Stimulated activated CD4-positive, alpha-beta T cell treated with anti-CD3 and anti-CD28 coated beads, Interleukin-1b, Interleukin-23, amount 100 ng/mL, for 1 hour (primary cell): ENCODE measurements at places on chromosomes 2 and 18.

DNA sequence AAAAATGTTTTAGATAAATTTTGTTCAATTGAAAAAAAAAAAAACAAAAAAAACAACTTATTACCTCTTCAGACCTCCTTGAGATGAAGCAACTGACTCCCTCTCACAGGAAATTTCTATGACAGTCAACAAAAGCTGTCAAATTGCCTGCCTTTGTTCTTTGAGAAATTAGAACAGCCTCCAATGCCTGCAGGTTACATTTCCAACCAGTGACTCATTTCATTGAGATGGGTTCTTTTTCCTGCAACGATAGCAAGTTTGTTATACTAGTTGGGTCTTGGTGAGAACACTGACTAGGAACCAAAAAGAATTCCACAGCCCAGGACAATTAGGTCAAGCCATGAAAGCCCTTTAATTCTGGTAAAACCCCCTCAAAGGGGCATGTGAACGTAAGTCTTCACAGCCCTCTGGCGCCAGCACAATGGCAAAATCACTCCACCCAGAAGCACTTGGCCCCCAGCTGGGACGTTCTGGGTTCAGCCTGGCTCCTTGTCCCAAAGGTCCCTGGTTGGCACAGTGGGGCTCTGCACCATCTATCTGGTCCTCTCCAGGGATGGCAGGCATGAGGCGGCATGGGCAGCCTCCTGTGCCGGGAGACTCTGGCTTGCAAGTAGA lies 87.0 kb downstream of the SPP2 start:
- no peak for DNase-seq

GRCh38 chr2:17543848-17544247 lies 3.4 kb downstream of the VSNL1 start:
- no peak for DNase-seq

DNA sequence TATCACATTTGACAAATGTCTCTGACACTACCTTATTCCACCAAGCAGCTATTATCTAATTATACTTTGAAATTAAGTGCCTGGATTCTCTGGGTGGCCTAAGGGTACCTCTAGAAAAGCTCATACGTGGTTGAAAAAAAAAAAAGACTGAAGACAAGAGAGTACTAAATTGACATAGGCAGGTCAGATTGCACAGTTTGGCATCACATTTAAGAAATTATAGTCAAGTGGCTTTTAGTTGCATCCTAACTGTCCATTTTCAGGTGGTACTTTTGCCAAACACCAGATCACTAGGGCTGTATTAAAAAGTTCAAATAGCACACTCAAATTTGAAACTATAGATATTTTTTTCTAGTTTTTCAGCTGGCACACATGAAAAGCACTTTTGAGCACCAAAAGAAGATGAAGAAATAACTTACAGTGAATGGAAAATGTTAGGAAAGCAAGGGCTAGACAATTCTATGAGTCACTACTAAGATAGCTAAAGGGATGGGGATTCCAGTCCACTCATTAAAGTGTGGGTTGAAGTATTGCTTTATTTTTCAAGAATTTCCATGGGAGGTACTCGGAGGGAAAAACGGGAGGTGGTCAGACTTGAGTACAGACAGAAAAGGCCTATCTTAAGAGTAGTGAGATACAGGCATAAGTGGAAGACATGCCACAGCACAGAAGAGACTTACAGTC lies 106.5 kb upstream of the COL5A2 start:
- no peak for DNase-seq

GRCh38 chr2:171789956-171790355 lies 102.7 kb downstream of the DYNC1I2 start:
- no peak for DNase-seq

DNA sequence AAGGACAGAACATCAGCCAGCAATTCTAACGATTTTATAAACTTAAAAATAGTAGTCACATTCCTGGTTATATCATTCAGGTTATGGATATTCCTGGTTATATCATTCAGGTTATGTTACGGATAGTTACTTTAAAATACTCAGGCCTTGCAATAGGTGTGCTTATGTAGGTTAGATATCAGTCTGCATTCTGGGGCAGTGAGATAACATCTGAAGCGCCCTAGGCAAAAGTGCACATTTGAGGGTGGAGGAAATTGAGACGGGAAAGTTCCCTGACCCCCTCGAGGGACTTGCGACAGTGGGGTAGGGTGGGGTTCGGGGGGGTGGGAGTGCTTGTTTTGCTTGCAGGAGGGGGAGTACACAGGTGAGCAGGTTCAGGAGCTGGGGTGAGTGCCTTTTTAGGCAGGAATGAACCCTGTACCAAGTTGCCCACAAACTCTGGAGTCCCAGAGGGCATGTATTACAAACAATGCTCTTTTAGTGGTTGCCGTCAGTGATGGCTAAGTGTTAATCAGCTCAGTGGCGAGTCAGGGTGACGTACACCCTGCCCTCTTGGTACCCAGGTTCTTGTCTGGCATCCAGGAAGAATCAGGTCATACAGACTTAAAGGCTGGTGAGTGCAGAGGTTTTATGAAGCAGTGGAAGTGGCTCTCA lies 31.8 kb downstream of the CREG2 start:
- DNase-seq = no peak

GRCh38 chr2:9025746-9026145 lies 22.3 kb upstream of the MBOAT2 start:
- DNase-seq = no peak

GRCh38 chr2:124523096-124523495 lies 498.0 kb downstream of the CNTNAP5 start:
- no peak for DNase-seq

DNA sequence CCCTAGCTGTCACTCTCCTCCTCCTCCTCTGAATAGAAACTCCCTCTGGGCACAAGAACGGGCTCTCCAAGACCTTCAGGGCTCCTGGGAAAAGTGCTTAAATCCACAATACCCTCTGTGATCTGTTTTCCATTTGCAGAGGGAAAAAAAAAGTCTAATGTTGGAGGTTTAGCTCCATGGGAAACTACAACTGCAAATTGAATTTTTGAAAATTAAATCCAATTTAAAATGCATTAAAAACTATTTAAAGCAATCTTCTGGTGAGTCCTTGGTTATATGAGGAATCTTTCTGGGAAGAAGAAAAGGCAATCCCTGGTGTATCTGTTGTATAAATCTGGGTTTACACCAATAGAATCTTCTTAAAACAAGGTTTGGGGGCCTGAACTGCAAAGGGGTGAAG lies 64.3 kb downstream of the NCKAP5 start:
- no peak for DNase-seq

DNA sequence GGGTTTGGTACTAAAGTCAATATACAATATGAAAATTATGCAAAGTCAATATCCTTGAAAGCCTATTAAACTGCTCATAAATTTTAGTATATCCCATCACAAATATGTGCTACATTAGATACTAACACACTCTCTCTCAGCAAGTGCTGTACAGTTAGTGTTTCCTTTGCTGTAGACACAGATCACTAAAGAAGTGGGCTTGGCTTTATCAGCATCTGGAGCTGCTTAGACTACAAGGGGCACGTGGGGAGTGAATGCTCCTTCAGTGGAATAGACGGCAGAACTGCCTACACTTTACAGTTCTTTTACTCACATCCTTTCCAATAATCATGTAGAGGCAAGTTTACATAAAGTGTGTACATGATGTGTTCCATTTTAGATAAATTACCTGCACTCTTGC lies 26.0 kb upstream of the EFEMP1 start:
- no peak for DNase-seq

- DNase-seq = no peak
Observed at GRCh38 chr2:233242231-233242927, 9.1 kb upstream of the ATG16L1 start.

DNA sequence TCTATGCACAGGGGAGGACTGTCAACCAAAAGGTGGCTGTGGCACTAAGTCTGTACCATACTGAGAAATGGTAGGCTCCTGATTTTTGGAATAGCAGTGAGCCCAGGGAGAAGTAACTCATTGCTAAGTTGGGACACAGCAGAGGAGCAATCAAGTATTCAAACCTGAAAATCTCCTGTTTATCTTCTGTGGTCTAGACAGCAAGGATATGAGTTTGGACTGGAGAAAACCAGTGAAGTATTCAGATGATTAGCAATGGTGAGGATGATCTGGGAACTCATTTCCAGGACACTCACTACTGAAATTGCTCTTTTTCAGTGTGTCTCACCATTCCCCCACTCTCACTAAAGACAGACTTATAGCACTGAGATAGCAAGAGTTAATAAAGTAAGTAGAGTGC lies 112.0 kb downstream of the GULP1 start:
- DNase-seq = no peak

- no peak for DNase-seq
Observed at GRCh38 chr2:119387381-119388129, 20.8 kb downstream of the DBI start.

GRCh38 chr2:39356922-39357639 lies 80.0 kb downstream of the MAP4K3 start:
- no peak for DNase-seq

- DNase-seq = no peak
Observed at GRCh38 chr2:98355881-98356280, 9.6 kb downstream of the CNGA3 start.

DNA sequence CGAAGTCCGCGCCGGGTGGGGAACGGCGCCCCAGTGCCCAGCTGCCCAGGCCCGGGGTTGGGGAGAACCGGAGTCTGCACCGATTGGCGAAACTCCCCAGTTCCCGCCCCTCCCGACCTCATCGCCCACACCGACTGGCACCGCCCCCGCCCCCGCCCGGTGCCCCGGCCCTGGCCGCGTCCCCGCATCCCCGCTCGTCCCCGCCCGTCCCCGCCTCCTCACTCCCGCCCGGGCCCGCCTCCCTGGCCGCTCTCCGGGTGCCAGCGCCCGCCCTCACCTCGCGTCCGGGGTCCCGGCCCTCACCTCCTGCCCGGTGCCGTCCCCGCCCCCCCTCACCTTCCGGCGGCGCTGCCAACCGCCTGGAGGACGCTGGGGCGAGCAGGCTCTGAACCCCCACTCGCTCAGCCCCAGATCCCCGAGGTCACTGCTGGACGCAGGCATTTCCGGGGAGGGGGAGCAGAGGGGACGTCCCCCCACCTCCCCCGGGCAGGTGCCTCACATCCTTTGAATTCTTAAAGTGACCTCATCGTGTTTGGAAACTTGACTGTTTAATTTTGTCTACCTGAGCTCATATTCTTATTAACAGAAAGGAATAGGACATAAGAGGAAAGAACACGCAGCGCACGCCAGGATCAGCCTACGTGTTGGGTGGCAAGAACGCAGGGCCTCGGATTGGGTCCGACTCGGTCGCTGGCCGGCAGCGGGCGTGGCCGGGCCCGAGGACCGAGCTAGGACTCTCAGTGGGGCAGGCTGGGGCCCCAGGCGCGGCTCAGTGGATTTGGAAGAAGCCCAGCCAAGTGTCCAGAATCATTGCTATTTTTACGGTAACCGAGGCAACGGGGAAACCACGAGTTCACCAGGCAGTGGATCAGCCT lies at the start of gene FAM110C:
FAM110C (minus strand) TSS at position 35 of the 875 bp plus-strand sequence. CDS start 120 bp downstream, outside the sequence.
- DNase-seq = no peak

DNA sequence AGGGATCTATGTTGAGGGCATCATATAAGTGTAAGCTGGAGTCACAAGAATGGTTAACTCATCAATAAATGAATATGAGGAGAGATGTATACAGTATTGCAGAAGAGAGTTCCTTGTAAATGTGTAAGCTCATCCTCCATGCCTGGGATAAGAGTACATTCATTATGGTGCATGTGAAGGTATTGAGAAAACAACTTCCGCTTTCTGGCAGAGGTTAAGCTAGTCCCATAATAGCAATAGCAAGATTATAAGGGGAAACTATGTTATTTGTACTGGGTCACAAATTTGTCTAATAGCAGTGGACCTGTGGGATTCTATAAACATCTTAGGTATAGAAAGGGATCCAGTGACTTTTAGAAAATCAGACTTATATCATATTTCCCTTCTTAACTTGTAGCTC lies 44.1 kb downstream of the SCN2A start:
- DNase-seq = no peak

DNA sequence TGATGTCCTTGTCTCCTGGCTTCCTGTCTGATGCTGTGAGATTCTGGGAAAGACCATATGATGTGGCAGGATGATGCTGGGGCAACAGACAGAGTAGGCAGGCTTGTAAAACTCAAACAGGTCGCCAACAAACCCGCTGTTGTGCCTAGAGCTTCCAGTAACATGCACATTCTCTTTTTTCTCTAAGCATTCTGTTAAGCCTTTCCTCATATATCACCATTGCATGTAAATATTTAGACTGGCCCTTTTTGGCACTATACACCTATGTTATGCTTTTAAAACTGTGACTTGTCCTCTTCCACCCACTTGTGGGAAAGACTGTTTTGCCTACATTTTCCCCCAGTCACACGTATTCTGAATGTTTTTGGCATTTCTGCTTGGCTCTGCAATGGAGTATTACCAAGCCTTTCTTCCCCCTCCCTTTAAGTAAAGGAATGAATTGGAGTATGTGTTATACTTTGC lies 250.4 kb upstream of the TANK start:
- no peak for DNase-seq

GRCh38 chr2:233329489-233330135 lies 22.0 kb downstream of the SAG start:
- DNase-seq = no peak

DNA sequence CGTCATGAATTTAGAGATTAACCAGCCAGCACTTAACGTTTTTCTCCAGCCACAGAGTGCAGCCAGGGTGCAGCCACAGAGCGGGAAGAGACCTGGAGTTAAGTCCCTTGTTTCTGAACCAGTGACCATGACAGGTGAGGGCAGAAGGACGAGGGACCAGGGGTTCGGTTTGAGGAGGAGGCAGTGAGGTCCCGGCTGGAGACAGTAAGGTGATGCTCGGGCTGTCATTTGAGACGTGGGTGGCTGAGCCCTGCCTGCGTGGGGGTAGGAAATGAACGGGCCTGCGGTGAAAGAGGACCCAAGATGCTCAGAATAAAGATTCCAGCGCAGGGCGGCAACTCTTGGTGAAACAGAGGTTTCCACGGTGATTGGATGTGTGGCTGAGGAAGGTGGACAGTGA lies 205.9 kb downstream of the SNTG2 start:
- DNase-seq = no peak

GRCh38 chr2:142724186-142724585 lies 153.3 kb upstream of the KYNU start:
- no peak for DNase-seq

DNA sequence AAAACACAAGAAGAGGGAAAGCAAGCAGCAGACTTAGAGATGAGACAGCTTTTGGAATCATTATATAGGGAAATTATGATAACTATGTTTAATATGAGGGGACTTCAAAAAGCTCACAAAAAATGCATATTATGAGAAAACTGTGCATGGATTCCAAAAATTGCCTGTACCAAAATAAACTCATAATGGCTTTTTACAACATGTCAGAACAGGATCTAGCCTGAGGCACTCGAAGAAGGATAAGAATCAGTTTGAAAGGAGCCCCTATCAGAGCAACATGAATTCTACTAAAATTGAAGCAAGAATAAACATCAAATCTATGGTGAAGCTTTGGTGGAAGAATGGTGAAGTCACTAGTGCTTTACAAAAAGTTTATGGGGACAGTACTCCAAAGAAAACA lies 187.4 kb downstream of the RDH14 start:
- DNase-seq = no peak

GRCh38 chr18:56952026-56952425 lies 194.9 kb upstream of the BOD1L2 start:
- no peak for DNase-seq

- no peak for DNase-seq
Observed at GRCh38 chr2:33598561-33599174, 431 bp downstream of the FAM98A start.
